ENCODE measurements at places on chromosomes 4 and X.

- DNase-seq = no peak
Measured at GRCh38 chrX:115068896-115069295, 51.5 kb upstream of the IL13RA2 start.

DNA sequence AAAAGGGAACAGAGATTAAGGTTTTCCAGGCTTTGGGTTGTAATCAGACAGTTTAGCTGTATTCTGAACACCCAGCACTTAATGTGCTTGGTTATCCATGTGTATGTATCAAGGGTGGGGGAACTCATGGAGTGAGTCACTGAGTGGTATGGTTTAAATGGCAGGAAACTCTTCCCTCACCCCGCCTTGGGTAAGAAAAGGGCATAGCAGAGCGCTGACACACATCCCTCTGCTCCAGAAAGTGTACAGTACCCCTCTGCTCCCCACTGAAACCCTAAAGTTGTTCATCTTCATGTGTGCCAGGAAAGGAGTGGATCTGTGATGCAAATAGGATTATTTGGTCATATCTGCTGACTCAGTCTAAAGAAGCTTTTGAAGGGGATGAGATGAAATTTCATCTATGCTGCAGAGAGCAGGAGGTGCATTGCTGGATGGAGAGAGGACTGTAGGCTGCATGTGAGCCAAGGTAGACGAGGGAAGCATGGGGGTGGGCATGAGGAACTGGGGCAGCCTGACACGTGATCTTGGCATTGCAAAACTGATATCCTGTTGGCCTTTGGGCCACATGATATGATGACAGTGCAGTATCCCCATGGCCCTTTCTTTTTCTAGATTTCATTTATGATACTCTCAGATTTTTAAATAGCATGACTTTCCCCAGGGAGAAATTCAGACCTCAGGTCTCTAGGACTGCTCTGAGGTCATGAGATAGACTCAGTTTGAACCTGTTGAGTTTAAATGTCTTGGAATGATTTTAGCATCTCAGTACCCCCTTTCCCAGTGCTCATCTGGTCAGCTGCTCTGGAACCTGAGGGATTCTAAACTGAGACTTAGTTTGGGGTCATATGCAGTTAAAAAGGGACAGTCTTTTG, 84.8 kb downstream of the TMEM164 start:
- DNase-seq = peak; percentile 23

GRCh38 chr4:90025248-90025647, 101.9 kb upstream of the CCSER1 start:
- no peak for DNase-seq

DNA sequence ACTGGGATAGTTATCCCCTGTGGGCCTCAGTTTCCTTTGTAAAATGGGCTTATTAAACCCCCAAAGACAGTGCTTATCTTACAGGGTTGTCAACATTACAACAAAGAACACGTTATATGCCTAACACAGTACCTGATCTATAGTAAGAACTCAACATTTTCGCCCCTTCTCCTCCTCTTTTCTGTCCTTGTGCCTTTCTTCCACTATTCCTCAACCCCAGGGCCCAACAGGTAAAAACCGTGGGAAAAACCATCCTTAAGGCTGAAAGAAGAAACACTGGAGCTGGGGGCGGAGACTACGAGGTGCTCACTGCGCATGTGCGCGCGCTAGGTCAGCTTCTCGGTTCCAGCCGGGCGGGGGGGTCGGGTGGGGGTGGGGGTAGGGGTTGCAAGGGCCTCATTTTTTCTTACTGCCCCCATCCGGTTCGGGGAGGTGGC, 426 bp upstream of the XIAP start:
- DNase-seq = no peak

GRCh38 chr4:110631584-110632505, 9.0 kb upstream of the PITX2 start:
- DNase-seq = peak; percentile 96

- DNase-seq = no peak
Measured at GRCh38 chr4:80407246-80407645, 71.7 kb downstream of the CFAP299 start.

GRCh38 chr4:184238072-184238745, 20.5 kb upstream of the ENPP6 start:
- no peak for DNase-seq

GRCh38 chr4:137307806-137308205, 224.5 kb downstream of the PCDH18 start:
- DNase-seq = peak; percentile 51

DNA sequence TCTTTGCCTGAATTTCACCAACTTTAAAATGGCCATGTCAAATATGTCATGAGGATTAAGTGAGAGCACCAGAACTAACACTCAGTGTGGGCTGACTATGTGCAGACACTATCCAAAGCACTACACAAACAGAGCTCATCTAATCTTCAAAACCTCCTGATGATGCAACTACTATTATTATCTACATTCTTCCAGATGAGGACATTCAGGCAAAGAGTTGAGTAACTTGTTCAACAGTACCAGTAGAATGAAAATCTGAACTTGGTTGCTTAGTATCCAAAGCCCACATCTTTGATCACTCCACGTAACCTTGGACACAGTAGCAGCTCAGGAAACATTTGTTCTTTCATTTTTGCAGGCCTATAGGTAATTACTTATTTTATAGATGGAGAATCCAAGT, 90.1 kb downstream of the ATP8A1 start:
- no peak for DNase-seq

DNA sequence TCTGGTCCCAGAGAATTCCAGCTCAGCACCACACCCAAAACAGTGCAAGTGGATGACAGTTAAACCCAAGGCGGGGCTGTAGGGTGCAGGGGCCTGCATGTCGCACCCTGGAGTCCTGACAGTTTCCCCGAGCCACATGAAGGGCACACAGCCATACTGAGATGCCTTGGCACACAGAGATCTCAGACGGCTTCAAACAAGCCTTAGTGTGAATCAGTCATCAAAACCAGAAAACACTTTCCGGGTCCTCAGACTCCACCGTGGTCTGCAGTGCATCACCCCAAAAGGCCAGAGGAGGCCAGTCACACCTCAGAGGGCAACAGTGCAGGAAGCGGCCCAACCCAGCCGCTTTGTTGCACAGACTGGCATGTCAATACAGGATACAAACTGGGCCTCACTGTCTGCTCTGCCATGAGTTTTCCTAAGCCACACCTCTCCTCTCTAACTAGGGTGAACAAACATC, 64.6 kb upstream of the ENPP6 start:
- no peak for DNase-seq

DNA sequence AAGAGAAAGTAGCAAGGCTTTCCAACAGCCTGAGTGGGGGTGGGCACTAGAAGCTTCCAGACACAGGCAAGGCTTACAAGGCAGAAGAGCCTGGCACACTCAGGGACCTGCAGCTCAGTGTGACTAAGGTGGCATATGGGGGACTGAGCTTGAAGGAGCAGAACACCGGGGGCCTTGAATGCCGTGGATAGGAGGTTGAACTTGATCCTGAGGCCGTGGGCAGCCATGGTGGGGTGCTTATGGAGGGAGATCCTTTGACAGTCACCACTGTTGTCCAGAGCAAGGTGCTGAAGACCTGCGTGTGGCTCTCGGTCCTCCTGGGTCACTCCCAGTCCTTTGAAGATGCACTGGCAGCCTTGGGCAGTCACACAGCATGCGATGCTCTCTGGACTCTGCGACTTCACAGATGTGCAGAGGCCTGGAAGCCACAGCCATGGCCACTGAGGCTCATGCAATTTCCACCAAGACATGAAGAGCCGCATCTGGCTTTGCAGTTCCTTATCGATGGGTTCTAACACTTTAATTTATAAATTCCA, 18.3 kb downstream of the C4orf50 start:
- no peak for DNase-seq

- DNase-seq = no peak
Measured at GRCh38 chrX:84248226-84248625, 60.2 kb upstream of the RPS6KA6 start.

GRCh38 chr4:144449611-144450010, 196.3 kb upstream of the HHIP start:
- DNase-seq = peak; percentile 96

DNA sequence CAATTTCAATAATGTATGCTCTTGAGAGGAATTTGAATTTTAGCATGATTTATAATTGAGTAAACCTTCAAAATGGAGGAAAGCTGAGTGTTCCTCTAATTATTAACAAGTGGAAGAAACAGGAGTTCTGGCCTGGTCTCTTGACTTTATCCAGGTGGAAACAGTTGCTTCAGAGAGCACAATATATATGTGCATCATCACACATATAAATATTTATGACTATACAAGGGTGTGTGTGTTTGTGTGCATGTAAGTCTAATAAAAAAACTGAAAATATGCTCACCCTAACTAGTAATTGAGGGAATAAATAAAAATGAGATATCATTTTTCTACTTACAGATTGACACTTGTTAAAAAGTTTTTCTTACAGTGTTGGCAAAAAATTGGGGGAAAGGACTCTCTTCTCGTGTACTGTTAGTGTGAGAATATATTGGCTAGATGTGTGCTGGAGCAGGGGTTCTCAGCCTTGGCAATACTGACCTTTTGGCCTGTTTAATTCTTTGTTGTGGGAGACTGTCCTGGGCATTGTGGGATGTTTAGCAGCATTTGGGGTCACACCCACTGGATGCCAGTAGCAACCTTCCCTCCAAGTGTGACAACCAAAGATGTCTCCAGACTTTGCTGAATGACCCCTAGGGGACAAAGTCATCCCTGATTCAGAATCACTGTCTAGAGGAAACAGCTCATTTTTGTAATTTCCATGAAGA, 20.8 kb upstream of the HERC5 start:
- no peak for DNase-seq

DNA sequence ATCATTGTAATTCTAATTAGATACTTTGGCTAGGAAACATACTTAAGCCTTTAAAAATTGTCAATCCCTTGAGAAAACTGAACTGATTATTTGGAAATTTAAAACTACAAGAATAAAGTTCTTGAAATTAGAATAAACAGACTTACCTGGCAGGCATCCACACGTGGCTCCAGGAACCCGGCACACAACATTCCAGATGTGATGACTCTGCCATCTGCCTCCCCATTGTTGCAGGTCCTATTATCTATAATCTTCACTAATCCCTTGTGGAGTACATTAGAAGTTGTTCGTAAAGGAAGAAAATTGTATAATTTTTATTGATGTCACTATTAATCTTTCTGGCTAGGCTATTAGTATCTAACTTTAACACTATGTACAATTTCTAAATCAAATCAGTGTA, 16.2 kb upstream of the GNRHR start:
- DNase-seq = no peak

DNA sequence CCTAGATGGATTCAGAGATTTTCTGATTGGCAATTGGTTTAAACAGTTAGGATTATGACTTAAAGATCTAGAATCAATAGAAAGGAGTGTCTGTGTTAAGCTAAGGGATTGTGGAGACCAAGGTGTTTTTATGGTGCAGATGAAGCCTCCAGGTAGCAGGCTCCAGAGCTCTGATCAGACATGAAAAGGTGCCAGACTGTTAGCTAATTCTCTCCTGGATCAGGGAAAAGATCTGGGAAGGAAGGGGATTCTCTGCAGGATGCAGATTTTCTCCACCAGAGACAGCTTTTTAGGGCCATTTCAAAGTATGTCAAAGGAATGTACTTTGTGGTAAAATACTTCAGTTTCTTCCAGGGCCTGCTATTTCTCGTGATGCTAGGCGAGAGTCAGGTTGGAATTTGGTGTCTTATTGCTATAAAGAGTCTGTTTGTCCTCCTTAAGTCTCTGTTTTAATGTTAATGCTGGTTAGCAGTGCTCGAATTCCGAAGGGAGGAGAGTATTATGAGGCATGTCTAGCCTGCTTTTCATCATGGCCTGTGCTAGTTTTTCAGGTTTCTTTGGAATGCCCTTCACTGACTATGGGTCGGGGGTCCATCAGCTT, 12.0 kb upstream of the GPR78 start:
- DNase-seq = peak; percentile 89

DNA sequence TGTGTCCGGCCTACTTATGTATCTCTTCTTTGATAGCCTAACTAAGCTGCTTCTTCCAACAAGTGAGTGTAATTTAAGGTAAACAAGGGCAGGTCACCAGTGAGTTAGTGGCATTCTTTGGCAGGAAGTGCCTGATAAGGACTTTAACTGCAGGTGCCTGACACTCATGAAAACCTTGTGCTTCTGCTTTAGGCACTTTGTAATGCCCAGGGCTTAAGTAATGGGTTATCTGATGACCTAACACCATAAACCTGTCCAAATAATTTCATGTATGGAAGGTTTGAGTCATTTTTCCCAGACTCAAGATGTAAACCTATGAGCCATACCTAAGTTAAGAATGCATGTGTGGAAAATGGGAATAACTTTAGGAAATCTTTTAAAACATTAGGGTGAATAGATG, 43.0 kb downstream of the BCOR start:
- no peak for DNase-seq

GRCh38 chrX:112270991-112271390, 188.4 kb upstream of the TRPC5 start:
- DNase-seq = no peak

DNA sequence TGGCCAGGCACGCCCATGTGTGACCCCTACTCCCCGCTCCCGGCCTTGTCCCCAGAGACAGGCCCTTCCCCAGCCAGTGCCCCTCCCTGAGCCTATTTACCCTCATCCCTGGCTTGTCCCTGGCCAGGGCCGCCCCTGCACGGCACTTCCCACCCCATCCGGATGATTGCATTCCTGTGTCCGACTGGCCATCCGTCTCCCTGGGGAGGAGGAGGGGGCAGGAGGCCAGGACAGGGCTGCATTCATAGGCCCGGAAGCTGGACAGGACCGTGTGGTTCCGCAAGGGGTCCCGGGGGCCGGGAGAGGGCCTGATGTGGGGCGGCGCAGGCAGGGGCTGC, 22.8 kb downstream of the CTBP1 start:
- DNase-seq = no peak

DNA sequence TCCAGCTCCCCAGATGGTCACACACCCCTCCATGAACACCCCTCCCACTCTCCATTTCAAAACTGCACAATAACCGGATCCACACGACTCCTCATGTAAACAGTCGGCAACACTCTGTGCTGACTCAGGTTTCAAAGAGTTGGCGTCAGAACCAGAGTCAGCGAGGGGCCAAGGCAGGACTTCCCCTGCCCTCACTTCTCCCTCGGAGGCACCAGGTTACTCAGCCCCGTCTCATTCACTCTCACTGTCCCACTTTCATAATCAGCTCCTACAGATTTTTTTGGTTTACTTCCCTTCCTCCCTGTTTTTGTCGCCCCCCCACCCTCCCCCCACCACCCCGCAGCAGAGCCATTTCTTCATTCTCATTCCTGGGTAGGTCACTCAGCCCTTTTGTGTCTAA, 2.7 kb upstream of the TIMP1 start:
- no peak for DNase-seq

DNA sequence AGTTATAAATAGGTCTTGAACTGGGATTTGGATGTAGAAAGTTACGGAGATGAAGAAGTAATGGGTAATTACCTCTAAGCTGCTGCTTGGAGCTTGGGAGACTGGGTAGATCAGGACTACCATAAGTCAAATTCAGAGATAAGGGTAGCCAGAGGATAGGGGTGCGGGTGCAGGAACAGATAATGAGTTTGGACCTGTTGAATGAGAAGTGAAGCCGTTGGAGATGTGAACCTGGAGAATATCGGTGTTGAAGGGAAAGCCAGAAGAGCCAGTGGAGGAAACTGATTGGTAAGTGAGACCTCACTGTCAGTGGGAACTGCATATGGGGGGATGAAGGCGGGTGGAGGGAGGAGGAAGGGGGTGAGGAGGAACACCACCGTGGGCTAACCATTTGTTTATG, 618 bp upstream of the FOXO4 start:
- no peak for DNase-seq

- DNase-seq = no peak
Measured at GRCh38 chr4:62279689-62280088, 1079.6 kb downstream of the ADGRL3 start.

Measured in umbilical cord (tissue), 2 donors.